ENCODE measurements at places on chromosomes 6 and 20.

DNA sequence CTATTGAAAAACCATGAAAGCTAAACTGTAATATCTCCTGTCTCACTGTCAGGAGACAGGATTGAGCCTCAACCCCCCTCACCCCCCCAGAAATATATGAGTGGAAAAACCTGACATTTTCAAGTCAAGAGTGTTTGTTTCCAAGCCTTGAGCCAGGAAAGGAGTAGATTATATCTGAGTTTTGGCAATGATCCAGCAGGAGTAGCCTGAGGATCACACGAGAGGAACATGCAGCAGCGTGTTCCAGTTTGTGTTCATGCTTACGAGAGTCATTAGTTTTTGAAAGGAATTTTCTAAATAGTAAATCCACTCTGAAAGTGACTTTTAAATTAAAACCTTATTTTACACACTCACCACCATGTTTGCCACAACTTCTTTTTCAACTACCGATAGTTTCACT lies 15.8 kb downstream of the IL22RA2 start:
- no peak for DNase-seq

DNA sequence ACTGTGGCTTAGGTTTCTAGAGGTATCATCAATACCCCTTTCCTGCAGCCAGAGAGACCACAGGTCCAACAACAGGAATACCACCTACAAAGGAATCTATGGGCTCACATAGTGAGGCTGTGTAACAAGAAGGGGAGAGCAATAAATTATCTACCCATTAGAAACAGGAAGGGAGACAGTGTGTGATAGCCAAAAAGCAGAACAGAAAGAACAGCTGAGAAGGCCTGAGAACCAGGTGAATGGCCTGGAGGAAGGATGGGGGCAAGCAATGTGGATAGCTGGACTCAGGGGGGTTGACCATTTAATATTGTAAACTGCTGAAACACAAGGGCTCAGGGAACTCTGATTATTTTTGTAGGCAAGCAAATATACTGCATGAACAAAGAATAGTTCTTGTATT lies 628.2 kb downstream of the COL12A1 start:
- no peak for DNase-seq

DNA sequence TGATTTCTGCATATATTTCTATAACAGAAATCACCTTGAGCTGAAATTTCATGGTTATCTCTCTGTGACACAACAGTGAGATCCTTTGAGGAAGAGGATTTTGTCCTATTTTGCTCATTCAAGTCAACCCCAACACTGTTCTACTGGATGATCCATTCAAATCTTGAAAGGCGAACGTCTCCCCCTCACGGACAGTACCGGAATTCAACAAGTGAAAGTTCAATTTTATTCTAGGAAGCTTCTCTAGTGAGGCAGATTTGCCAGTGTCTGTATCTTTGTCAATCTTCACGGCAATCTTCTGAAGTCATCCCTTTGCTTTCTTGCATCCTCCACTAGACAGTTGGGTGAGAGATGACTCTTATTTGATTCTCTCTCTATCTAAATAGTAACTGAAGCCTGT lies 91.7 kb upstream of the PDE7B start:
- no peak for DNase-seq

DNA sequence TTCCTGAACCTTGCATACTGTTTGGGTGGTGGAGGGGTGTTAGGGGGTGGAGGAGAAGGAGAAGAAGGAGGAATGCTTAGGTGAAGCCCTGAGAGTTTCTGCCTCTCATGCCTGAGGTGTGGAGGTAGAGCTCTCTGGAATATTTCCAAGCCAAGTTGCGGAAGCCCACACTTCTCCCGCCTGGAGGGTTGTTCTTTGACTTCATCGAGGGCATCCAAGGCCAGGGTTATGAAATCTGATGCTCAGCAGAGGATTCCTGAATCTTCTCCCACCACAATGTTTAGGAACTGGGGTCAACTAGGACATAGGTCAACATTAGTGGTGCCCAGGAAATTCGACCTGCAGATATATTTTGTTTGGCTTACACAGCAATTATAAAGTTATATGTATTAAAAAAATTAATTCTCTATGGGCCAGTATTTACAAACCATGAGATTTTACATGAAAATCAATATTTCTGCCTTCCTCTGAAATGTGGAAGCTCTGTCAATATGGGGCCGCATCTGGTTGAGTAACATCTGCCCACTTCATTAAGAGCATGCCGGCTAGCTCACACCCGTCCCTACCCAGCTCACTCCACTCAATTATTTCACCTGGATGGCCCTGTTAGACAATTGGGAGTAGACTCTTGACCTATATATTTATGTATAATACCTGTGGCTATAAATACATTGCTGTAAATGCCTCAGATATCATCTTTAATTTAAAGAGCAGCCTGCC lies 257.1 kb upstream of the ZFP64 start:
- DNase-seq, result no peak

GRCh38 chr6:152983637-152984512 lies 1.0 kb upstream of the FBXO5 start:
- DNase-seq, result peak; percentile 88

DNA sequence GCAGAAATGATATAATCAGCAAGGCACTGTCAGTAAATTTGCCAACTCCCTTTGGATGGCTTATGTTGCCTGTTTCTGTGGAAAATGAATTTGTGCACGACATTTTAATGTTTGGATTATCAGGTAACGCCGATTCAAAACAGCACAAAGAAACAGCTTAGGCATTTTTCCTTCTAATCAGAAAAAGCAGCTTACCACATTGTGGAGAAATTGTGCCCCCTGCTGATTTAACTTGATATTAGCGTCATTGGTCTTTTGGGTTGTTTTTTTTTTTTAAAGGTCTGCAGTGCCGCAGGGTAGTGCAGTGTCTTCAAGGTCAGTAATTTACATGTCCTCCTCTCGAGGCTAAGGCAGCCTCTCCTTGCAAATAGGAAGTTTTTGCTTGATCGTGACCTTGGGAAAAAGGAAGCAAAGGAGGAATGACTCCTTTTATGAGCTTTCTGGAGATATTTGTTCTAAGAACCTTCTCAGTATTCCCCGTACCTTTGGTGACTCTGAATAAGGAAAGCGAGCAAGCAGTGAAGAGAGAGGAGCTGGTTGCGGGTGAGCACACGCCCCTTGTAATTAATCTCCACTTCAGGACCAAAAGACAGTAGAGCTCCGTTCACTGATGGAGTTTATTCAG lies 79.1 kb downstream of the ELOVL4 start:
- DNase-seq, result no peak

- no peak for DNase-seq
These were observed 125.8 kb upstream of the BCLAF1 start for GRCh38 chr6:136415351-136416007.

DNA sequence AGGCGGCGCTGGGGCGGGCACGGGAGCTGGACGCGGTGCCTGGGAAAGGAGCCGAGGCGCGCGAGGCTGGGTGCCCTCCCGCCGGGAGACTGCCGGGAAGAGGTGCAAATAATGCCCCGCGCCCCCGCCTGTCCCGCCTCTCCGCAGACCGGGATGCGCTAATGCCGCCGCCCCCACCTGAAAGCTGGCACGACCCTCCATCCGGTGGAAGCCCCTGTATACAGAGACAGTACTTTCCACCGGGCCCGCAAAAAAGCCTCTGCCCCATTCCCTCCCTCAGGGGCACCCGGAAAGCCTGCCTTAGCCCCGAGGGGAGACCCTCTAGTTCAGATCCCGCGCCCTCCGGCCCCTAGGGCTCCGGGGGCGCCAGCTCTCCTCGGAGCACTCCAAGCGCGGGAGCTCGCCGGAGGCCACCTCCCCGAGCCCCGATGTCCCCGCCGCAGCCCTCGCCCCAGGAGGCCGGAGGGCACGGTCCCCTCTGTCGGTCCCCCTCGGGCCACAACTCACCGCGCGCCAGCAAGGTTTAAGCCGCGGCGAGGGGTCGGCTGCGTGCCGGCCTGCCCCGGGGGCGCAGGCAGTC lies 1.2 kb downstream of the GRM4 start:
- no peak for DNase-seq

DNA sequence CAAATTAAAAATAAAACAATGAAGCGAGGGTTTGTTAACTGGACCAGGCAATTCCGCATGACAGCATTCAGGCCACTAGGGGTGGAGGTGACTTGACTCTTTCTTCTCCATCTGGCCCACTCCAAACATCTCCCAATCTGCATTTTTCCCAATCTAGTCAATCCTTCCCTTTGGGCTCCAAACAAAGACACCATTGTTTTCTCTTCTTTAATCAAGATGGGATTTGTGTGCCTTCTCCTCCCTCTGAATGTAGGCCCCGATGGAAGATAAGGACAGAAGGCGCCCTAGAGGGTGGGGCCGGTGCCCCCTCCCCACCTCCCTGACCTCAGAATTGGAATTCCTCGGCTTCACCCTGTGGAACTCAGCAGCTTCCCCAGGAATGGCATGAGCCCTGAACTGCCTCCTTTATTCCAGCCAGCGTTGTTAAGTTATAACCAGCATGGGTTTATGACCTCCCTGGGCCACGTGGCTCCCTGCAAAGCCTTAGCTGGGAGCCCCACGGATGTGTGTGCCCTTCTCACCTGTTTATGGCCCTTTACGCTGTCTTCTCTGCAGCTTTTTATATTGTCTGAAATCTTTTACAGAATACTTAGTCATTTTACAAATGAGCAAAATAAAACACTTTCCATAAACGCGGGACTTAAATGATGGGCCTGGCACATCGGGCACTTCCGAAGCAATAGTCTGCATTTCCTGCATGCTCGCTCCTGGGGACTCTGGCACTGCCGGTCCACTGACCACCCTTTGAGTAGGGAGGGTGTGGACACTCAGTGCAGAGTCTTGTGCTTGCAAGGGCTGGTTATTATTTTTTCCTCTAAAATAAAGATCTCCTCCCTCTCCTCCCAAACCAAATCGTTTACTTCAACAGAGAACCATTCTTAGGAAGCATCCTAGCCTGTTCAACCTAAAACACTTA lies 24.5 kb downstream of the OVOL2 start:
- DNase-seq, result no peak

DNA sequence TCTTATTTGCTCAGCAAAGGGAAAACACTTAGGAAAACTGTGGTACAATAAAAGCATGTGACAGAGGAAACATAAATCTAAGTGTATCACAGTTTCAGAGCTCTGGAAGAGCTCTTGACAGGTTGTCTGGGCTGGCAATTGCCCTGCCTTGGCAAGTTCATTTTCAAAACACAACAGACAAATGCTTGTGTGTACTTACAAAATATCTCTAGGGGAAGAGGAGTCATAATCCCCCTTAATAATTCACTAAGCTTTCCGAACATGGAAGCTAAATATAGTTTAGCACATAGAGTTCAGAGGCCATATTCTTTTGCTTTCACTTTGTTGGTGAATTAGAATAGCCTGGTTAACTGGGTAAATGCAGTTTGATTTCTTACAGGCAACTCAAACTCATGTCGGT lies 211.6 kb upstream of the THEMIS start:
- no peak for DNase-seq
